A673 (cell line): ENCODE measurements at places on chromosomes 12 and 14. TPM values are rescaled to one million over a fixed set of nuclear protein-coding genes. Genes with fewer than 3 reads are reported as not detected.
A peak's percentile ranks its signal among the peaks of the same experiment; 100 is the strongest.

Gene CAPS2
- total RNA-seq: 10.4 and 13.2 TPM in 2 replicates

Gene RNF212B
- not detected in 2 replicates for total RNA-seq

GRCh38 chr14:61080591-61081010 lies 99.6 kb downstream of the SLC38A6 start:
- peak; percentile 87 for DNase-seq
- H3K4me3 ChIP-seq: no peak overlapping the region
- peak overlapping the region; percentile 78 for H3K27ac ChIP-seq
- no peaks in the 10 kb centered on the region for H3K27me3 ChIP-seq
- no peaks in the 10 kb centered on the region for H3K36me3 ChIP-seq

GRCh38 chr12:47268501-47269454 lies 189.0 kb upstream of the AMIGO2 start:
- no peak for DNase-seq
- H3K27me3 ChIP-seq: no peaks in the 10 kb centered on the region
- no peaks in the 10 kb centered on the region for H3K36me3 ChIP-seq
- no peak overlapping the region for H3K27ac ChIP-seq
- no peak overlapping the region for H3K4me3 ChIP-seq

GRCh38 chr12:50506753-50507473 lies 2.1 kb downstream of the DIP2B start:
- peaks cover 39% of the 10 kb centered on the region for H3K4me1 ChIP-seq
- DNase-seq: no peak
- peak overlapping the region; percentile 74 for H3K4me3 ChIP-seq
- H3K27me3 ChIP-seq: no peaks in the 10 kb centered on the region

- no peaks in the 10 kb centered on the region for H3K36me3 ChIP-seq
- H3K27ac ChIP-seq: no peak overlapping the region
- DNase-seq: no peak
- no peaks in the 10 kb centered on the region for H3K4me1 ChIP-seq
- H3K4me3 ChIP-seq: no peak overlapping the region
Measured at GRCh38 chr12:125755512-125755911, 690.3 kb downstream of the AACS start.
